ENCODE measurements at places on chromosomes 13 and 19.
A peak's percentile ranks its signal among the peaks of the same experiment; 100 is the strongest.

DNA sequence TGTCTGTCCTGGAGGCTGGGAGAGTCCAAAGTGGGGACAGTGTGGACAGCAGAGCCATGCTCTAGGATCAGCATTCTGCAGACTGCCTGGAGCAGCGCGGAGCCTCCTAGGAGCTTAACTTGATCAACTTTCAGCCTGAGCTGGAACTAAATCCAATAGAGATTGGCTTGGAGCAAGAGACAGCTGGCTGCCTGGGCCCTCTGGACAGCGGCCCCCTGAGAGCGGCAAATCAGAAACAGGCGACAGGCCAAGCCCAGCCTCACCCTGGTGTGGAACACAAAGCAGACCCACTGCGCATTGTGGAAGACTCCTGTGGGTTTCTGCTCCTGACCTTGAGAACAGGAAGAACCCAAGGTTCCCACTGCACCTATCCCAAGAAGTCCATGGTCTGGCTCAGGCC, 462.2 kb downstream of the TSHZ3 start:
- peaks cover 4% of the 10 kb centered on the region for H3K27me3 ChIP-seq
- H3K4me1 ChIP-seq = no peaks in the 10 kb centered on the region
- H3K27ac ChIP-seq = no peak overlapping the region
- no peaks in the 10 kb centered on the region for H3K36me3 ChIP-seq

- H3K4me1 ChIP-seq = peaks cover 17% of the 10 kb centered on the region
- peaks cover 23% of the 10 kb centered on the region for H3K36me3 ChIP-seq
- peak overlapping the region; percentile 14 for H3K27ac ChIP-seq
- no peaks in the 10 kb centered on the region for H3K27me3 ChIP-seq
- H3K4me3 ChIP-seq = no peak overlapping the region
- peak; percentile 46 for DNase-seq
These were observed 9.7 kb upstream of the LENG8 start for GRCh38 chr19:54439174-54439851.

GRCh38 chr13:40982772-40983171, 36.3 kb downstream of the ELF1 start:
- peak overlapping the region; percentile 91 for H3K4me3 ChIP-seq
- DNase-seq = peak; percentile 38
- no peaks in the 10 kb centered on the region for H3K27me3 ChIP-seq
- H3K27ac ChIP-seq = peak overlapping the region; percentile 93
- peaks cover 71% of the 10 kb centered on the region for H3K4me1 ChIP-seq
- H3K36me3 ChIP-seq = peaks cover 17% of the 10 kb centered on the region

DNA sequence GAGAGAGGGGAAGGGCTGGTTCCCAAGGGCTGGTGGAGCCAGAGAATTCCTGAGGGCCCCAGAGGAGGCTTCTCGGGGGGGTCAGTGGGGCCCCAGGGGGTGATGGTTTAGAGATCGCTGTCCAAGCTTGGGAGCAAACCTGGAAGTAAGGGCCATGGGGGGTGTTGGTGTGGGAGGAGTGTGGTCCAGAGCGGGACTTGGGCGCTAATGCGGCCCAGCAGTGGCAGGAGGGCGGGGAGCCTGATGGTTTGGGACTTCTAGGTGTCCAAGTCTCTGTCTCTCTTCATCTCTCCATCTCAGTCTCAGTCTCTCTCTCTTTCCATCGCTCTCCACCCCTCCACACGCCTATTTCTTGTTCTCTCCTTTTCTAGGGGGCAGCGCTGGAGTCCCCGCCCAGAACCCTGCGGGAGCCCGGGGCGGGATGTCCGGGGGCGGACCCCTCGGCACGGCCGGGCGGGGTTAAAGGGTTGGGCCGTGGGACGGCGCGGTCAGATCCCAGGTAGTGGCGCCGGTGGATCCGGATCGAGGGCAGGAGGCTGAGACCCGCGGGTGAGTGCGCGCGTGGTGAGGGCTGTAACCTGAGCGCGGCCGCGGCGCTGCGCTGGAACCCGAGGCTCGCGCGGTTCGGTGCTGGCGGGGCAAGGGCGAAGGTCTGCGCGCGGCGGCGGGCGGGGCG, at the start of gene CYP4F22:
CYP4F22 (plus strand) TSS at position 491 of the 676 bp plus-strand sequence. CDS start 16,812 bp downstream, outside the sequence.
- peaks cover 25% of the 10 kb centered on the region for H3K27me3 ChIP-seq
- peak within 1 kb of the TSS; percentile 63 for H3K4me3 ChIP-seq
- H3K27ac ChIP-seq = no peak within 1 kb of the TSS
- H3K4me1 ChIP-seq = peaks cover 25% of the 10 kb centered on the region
- peak; percentile 22 for DNase-seq
- H3K36me3 ChIP-seq = no peaks in the 10 kb centered on the region

- H3K27me3 ChIP-seq = peaks cover 19% of the 10 kb centered on the region
- H3K4me3 ChIP-seq = no peak overlapping the region
- DNase-seq = no peak
These were observed 68.3 kb downstream of the ATP8A2 start for GRCh38 chr13:25440061-25440460.

DNA sequence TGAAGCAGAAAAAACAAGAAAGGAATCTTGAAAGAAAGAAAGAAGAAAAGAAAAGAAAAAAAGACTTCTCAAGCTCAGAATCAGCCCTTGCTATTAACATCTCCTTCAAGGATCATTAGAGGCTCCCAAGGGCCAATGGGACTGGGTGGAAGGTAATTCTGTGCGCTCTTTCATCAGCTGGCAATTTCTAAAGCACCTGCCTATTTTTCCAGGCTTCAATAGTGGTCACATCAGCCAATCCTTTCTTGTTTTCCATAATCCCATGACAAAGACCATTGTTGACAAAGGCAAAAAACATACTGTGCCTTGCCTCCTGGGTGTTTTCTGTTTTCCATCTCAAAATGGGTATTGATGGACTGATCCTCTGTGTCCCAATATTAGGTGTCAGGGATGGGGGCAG, 88.2 kb upstream of the TSC22D1 start:
- no peak overlapping the region for H3K4me3 ChIP-seq
- H3K4me1 ChIP-seq = no peaks in the 10 kb centered on the region
- H3K27me3 ChIP-seq = peaks cover 8% of the 10 kb centered on the region
- no peaks in the 10 kb centered on the region for H3K36me3 ChIP-seq
- DNase-seq = no peak

DNA sequence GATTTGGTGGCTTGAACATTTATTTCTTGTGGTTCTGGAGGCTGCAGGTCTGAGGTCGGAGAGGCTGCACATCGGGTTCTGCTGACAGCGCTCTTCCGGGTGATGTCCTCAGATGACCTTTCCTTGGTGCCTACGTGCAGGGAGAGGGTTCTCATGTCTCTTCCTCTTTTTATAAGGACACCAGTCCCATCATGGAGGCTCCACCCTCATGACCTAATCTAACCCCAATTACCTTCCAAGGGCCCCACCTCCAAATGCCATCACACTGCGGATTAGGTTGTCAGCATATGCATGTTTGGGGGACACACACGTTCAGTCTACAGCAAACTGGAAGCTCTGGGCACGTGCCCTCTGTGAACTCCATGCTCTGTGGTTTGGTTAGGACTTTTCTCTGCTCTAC, 338.6 kb downstream of the FGF9 start:
- no peaks in the 10 kb centered on the region for H3K27me3 ChIP-seq
- no peaks in the 10 kb centered on the region for H3K36me3 ChIP-seq
- DNase-seq = no peak
- no peak overlapping the region for H3K4me3 ChIP-seq
- no peaks in the 10 kb centered on the region for H3K4me1 ChIP-seq
- H3K27ac ChIP-seq = no peak overlapping the region

DNA sequence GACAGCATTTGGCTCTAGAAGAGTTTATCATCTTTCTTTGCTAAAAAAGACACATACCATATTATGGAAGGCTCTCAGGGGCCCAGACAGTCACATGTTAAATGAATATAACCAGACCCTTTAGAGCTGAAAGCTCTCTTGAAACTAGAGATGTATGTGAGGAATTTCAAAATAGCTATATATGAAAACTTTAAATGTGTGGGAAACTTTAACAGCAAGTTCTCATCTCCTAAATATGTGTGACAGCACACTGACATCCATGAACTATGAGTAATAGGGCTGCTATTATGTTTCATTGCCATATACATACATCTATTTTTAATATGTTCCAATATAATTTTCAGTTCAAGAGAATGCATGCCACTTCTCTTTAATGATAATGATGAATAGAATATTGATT, 509.5 kb downstream of the GPC6 start:
- no peaks in the 10 kb centered on the region for H3K27me3 ChIP-seq
- no peak for DNase-seq
- no peak overlapping the region for H3K27ac ChIP-seq
- H3K36me3 ChIP-seq = no peaks in the 10 kb centered on the region
- no peak overlapping the region for H3K4me3 ChIP-seq

DNA sequence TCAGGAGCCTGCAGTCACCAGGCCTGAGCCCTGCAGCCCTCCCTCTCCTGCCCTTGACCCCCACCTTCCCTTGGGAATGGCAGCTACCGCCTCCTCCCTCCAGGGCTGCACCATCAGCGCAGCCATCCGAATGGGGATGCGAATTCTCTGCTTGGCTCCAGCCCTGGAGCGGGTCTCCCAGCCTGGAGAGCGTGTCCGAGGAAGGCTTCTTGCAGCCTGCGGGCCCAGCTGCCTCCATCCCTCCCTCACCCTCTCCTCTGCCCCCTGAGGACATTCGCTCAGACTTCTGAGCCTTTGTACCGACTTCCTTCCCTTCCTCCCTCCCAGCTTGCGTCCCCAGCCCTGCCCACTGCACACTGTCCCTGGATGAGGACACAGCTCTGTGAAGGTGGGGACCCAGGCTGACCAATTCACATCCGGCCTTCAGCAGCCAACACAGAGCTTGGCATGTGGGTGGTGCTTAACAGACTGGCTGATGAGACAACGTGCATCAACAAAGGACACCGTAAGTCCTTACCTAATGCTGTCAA, 6.0 kb upstream of the NKPD1 start:
- no peak overlapping the region for H3K27ac ChIP-seq
- peaks cover 32% of the 10 kb centered on the region for H3K4me1 ChIP-seq
- no peaks in the 10 kb centered on the region for H3K27me3 ChIP-seq
- no peaks in the 10 kb centered on the region for H3K36me3 ChIP-seq
- no peak overlapping the region for H3K4me3 ChIP-seq

- no peak for DNase-seq
- H3K36me3 ChIP-seq = no peaks in the 10 kb centered on the region
- H3K27ac ChIP-seq = no peak overlapping the region
- no peak overlapping the region for H3K4me3 ChIP-seq
- H3K4me1 ChIP-seq = peaks cover 12% of the 10 kb centered on the region
- H3K27me3 ChIP-seq = no peaks in the 10 kb centered on the region
These were observed 58.6 kb upstream of the WDFY2 start for GRCh38 chr13:51525567-51526167.

DNA sequence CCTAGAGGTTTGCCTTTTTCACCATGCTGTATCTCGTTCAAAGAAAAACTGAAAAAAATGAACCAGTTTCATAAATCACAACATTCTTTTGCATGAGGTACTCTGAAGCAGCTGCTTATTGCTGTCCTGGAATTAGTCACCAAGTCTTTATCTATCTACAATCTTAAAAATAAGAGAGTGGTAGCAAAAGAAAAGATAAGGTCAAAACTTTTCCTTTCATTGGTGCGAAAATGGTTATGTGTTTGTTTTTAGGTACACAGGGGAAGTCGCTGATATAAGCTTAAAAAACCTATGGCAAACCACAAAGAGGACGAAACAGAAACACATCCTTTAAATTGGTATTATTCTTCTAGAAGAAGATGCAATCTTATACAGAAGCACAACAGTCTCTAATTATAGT, 20.7 kb downstream of the OBI1 start:
- H3K27ac ChIP-seq = no peak overlapping the region
- no peaks in the 10 kb centered on the region for H3K27me3 ChIP-seq
- H3K4me3 ChIP-seq = no peak overlapping the region
- H3K36me3 ChIP-seq = peaks cover 78% of the 10 kb centered on the region
- peaks cover 6% of the 10 kb centered on the region for H3K4me1 ChIP-seq

DNA sequence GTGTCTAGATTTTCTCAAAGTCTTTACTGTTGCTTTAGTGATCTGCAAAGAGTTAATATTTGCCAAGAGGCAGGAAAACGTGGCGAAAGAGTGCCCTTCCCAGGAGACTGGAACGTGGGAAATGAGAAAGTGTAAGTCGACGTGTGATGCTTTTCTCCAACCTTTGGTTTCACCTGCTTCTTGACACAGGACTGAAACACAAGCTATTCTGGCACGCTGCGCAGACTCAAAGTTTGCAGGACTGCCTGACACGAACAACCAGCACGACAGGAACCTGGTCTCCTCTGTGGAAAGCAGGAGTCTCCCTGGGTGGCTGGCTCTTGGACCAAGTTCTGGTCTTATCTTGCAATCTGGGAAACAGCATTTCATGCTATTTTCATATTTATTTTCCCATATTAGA, 28.6 kb downstream of the RFXAP start:
- no peak overlapping the region for H3K4me3 ChIP-seq
- H3K36me3 ChIP-seq = no peaks in the 10 kb centered on the region
- H3K4me1 ChIP-seq = no peaks in the 10 kb centered on the region
- H3K27me3 ChIP-seq = peaks cover 7% of the 10 kb centered on the region
- no peak overlapping the region for H3K27ac ChIP-seq

DNA sequence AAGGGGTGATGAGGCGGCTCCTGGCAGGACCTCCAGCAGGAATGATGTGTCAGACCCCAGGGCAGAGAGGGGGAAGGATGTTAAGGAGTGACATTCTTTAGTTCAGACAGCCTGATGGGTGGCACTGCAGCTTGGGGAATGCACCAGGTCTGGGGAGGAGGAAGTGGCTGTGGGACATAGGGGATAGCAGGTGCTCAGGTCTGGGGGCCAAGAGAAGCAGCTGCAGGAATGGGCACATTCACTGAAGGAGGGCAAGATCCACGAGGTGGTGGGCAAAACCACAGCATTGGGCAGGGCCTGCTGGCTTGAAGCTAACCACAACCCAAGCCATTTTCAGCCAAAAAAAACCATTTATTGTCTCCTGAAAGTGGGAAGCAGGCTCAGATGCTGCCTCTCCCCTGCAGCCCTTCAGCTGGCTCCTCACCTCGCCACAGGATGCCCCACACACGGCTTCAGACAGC, 26.5 kb downstream of the COMP start:
- no peak overlapping the region for H3K27ac ChIP-seq
- H3K4me3 ChIP-seq = no peak overlapping the region
- no peak for DNase-seq
- no peaks in the 10 kb centered on the region for H3K4me1 ChIP-seq
- H3K36me3 ChIP-seq = no peaks in the 10 kb centered on the region
- no peaks in the 10 kb centered on the region for H3K27me3 ChIP-seq

GRCh38 chr19:55661826-55662225, 7.0 kb downstream of the U2AF2 start:
- no peaks in the 10 kb centered on the region for H3K27me3 ChIP-seq
- peak overlapping the region; percentile 36 for H3K27ac ChIP-seq
- peaks cover 35% of the 10 kb centered on the region for H3K4me1 ChIP-seq
- H3K36me3 ChIP-seq = peaks cover 53% of the 10 kb centered on the region

DNA sequence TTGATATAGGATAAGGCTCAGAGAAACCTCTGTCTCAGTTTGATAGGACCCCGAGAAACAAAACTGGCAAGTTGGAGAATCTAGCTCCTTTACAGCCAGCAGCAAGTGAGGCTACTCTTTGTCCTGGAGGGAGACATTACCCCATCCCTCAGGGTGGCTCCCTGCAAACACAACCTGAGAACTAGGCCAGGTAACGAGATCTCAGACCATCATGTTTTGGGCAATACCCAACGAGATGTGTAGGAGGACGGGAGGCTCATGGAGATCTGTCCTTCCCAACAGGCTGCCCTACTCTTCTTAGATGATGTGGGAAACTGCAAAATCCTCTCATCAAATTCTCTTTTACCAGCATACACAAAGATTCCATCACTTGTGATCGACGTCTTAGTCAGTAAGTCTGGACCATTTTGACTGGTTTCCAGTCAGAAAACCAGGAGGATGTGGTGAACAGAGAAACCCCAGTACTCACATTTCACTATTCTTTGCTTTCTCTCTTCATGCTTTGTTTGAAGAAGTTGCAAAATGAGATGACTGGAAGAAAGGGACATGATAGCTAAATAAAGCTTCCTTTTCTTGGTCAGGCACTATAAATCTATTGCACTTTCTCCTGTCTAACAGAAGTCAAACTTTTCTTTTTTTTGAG, 6.0 kb upstream of the CTU1 start:
- H3K4me3 ChIP-seq = no peak overlapping the region
- H3K27me3 ChIP-seq = no peaks in the 10 kb centered on the region
- DNase-seq = no peak
- H3K36me3 ChIP-seq = no peaks in the 10 kb centered on the region

GRCh38 chr13:113138792-113139551, 16.4 kb downstream of the F10 start:
- no peaks in the 10 kb centered on the region for H3K4me1 ChIP-seq
- H3K27me3 ChIP-seq = peaks cover 5% of the 10 kb centered on the region

Data from activated naive CD8-positive, alpha-beta T cell treated with anti-CD3 and anti-CD28 coated beads, Interleukin-2, amount 50 U/mL, for 24 hours (primary cell).